ENCODE measurements at places on chromosomes 1 and 21.

GRCh38 chr1:108862017-108862610 lies 5.2 kb upstream of the AKNAD1 start:
- no peak for DNase-seq

- no peak for DNase-seq
Measured at GRCh38 chr1:172408958-172409357, 11.5 kb upstream of the C1orf105 start.

DNA sequence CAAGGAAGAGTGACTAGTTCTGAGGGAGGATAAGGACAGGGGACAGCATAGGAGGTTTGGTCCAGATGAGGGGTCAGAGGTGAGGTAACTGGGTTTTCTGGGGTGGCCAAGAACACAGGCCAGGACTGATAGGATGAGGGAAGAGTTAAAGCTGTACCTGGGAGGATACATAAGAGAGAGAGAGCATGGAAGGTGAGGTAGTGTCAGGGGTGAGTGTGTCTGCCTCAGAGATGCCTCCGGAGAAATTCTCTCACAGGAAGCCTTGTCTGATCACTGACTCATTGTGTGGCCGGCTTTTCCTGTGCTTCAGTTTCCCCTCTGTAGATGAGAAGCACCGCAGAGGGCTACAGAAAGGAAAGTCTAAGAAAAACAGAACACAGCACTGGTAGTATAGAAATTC lies 40.2 kb downstream of the FASLG start:
- no peak for DNase-seq

GRCh38 chr1:151849871-151850270 lies 3.6 kb downstream of the THEM5 start:
- DNase-seq, result no peak

All from NCI-H774 (cell line).